Parietal lobe (tissue), 2 donors: ENCODE measurements at places on chromosomes 3 and 15. TPM values are rescaled to one million over a fixed set of nuclear protein-coding genes. Genes with fewer than 3 reads are reported as not detected.

KNG1 gene
- total RNA-seq = not detected

MOBP gene
- total RNA-seq = 0.63 TPM

EFHB gene
- total RNA-seq = 0.63 TPM

SCG3 gene
- total RNA-seq = 52.9 TPM

C2CD4B gene
- total RNA-seq = 1.6 TPM

RYR3 gene
- total RNA-seq = 48.8 TPM

EMC7 gene
- 14.1 TPM for total RNA-seq

MCTP2 gene
- 0.94 TPM for total RNA-seq

ABI3BP gene
- total RNA-seq = 1.6 TPM

IMPG2 gene
- 2.8 TPM for total RNA-seq

FETUB gene
- total RNA-seq = not detected

HTR3D gene
- total RNA-seq = not detected

GRK7 gene
- total RNA-seq = 0.31 TPM

CRTC3 gene
- total RNA-seq = 41.6 TPM

MCCC1 gene
- total RNA-seq = 43.5 TPM

GATM gene
- total RNA-seq = 128 TPM

ZCWPW2 gene
- 1.3 TPM for total RNA-seq

GUCA1C gene
- total RNA-seq = not detected

CPEB1 gene
- total RNA-seq = 4.7 TPM

RHCG gene
- 2.8 TPM for total RNA-seq

ANKRD63 gene
- 0.94 TPM for total RNA-seq

PLSCR4 gene
- total RNA-seq = 7.5 TPM

PLA2G4F gene
- total RNA-seq = not detected

STAB1 gene
- 11.9 TPM for total RNA-seq

GOLGA8M gene
- total RNA-seq = 1.3 TPM

HGD gene
- 0.63 TPM for total RNA-seq

ACTRT3 gene
- total RNA-seq = 2.8 TPM

OSBPL10 gene
- 41.6 TPM for total RNA-seq

CYP1A2 gene
- not detected for total RNA-seq

PPM1L gene
- total RNA-seq = 106 TPM

IL5RA gene
- total RNA-seq = 1.3 TPM

CELSR3 gene
- 67.9 TPM for total RNA-seq

NR2E3 gene
- total RNA-seq = not detected

TM6SF1 gene
- 15.0 TPM for total RNA-seq

ZIC1 gene
- 5.9 TPM for total RNA-seq

PLIN1 gene
- 0.31 TPM for total RNA-seq

MYO5C gene
- total RNA-seq = 2.8 TPM

AHSG gene
- total RNA-seq = 0.63 TPM

ADGRG7 gene
- total RNA-seq = not detected

SPINT1 gene
- 2.5 TPM for total RNA-seq

A4GNT gene
- not detected for total RNA-seq

SLC22A13 gene
- total RNA-seq = 1.3 TPM

C3orf20 gene
- total RNA-seq = 0.31 TPM

SNTN gene
- not detected for total RNA-seq

HMCES gene
- total RNA-seq = 16.6 TPM

TKT gene
- total RNA-seq = 120 TPM

LINS1 gene
- 62.6 TPM for total RNA-seq

POPDC2 gene
- 2.5 TPM for total RNA-seq

TRPM1 gene
- total RNA-seq = not detected

AMT gene
- 2.5 TPM for total RNA-seq

SLC22A14 gene
- total RNA-seq = 1.3 TPM

FILIP1L gene
- 1.3 TPM for total RNA-seq

EXD1 gene
- 0.63 TPM for total RNA-seq

SMCO1 gene
- not detected for total RNA-seq

RASGRF1 gene
- 8.5 TPM for total RNA-seq
